ENCODE measurements at places on chromosomes 12 and 14. TPM values are rescaled to one million over a fixed set of nuclear protein-coding genes. Genes with fewer than 3 reads are reported as not detected.

The ASCL1 gene
- not detected for total RNA-seq

The P2RX7 gene
- 5.4 TPM for total RNA-seq

The CCDC197 gene
- not detected for total RNA-seq

The ANO4 gene
- total RNA-seq = 0.08 TPM

The GDF3 gene
- not detected for total RNA-seq

The GPR84 gene
- not detected for total RNA-seq
